ENCODE measurements at places on chromosomes 7 and 10.

GRCh38 chr10:91076991-91077548, 143.4 kb upstream of the PCGF5 start:
- no peak for DNase-seq

- DNase-seq = no peak
These were observed 45.6 kb downstream of the JCAD start for GRCh38 chr10:30013757-30014156.

DNA sequence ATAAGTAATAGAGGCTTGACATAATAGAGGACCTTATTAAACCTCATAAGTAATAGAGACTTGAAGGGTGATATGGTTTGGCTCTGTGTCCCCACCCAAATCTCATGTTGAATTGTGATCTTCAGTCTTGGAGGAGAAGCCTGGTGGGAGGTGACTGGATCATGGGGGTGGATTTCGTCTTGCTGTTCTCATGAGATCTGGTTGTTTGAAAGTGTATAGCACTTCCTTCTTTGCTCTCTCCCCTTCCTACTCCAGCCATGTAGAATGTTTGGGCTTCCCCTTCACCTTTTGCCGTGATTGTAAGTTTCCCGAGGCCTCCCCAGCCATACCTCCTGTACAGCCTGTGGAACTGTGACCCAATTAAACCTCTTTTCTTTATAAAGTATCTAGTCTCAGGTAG, 8.6 kb downstream of the KIFBP start:
- no peak for DNase-seq

DNA sequence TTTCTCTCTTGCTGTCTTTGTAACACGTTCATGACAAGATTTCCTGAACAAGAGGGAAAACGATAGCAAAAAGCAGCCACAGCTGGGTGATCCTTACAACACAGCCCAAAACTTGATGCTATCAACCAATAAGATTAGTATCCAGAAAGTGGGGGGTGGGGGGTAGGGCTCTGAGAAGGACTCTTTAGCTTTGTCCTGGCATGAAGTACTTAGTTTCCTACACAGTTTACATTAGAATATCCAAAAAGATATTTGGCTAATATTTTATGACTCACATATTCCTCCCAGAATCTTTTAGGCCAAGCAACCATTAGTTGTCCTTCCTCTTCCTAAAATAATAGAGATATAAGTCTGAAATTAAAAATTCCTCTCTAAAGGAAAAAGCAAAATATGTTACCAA, 22.9 kb upstream of the LRRC17 start:
- no peak for DNase-seq

GRCh38 chr7:69596056-69596455, 2.2 kb upstream of the AUTS2 start:
- no peak for DNase-seq

GRCh38 chr10:86071758-86072157, 294.8 kb downstream of the GRID1 start:
- DNase-seq = no peak

- peak; percentile 90 for DNase-seq
These were observed 134.3 kb upstream of the TNRC18 start for GRCh38 chr7:5557920-5558401.

DNA sequence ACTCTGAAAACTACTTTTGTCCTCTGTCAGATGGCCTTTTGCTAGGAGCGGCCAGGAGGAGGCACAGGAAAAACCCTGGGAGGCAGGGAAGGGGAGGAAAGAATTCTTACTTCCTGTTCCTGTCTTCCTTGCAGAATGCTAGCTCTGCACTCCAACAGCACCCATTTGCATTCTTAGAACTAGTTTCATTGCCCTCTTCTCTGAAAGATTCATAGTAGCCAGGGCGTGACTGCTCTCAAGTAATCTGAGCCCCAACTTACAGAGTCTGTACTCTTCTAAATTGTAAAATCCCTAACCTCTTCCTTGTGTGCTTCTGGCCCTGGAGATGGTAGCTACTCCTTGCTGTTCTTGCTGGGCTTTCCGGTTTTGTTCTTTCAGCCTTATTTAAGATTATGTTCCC, 75.3 kb upstream of the STEAP1 start:
- no peak for DNase-seq

All from posterior vena cava (tissue), 2 donors.